ENCODE measurements at places on chromosomes 16 and 17.

- no peak for DNase-seq
Measured at GRCh38 chr17:16438173-16438556, 22.8 kb downstream of the TRPV2 start.

DNA sequence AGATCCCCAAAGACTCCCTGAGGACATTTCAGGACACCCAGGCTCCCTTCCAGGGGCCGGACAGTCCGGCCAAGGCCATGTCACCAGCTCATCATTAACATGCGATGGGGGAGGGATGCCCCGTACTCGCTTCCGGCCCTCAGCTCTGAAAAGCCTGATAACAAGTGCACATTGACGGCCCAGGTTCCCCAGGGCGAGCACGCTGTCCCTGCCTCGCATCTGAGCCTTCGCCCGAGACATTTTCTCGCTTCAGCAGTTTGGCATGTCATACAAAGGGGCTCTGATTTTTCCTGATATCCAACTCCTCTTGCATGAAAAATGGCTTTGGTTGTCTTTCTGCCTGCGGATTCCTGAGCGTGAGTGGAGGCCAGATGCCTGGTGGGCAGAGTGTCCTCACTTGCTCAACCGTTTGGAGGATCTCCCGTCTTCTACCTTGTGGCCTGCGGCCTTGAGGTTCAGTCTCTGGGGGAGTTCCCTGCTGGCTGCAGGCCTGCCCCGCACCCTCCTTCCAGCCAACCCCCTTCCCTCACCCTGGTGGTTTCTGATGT lies 14.1 kb downstream of the CACNG4 start:
- no peak for DNase-seq

- DNase-seq, result no peak
Measured at GRCh38 chr16:87538594-87538993, 45.8 kb upstream of the ZCCHC14 start.

DNA sequence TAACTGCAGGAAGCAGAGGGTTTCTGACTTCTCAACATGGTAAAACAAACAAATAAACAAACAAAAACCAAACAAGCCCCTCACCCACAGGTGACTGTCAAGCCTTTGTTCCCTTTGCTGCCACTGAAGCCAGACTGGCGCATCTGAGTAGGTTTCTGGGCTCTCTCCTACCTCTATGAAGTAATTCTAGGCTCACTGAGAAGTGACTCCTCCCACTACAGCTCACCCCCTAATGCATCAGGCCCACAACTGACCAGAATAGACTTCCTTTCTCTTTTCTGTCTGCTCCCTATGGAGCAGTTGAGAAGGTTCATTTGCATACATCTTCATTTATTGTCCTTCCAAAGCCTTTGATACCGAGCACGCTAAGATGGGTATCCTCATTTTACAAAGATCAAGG lies 77.0 kb upstream of the CCL2 start:
- no peak for DNase-seq

DNA sequence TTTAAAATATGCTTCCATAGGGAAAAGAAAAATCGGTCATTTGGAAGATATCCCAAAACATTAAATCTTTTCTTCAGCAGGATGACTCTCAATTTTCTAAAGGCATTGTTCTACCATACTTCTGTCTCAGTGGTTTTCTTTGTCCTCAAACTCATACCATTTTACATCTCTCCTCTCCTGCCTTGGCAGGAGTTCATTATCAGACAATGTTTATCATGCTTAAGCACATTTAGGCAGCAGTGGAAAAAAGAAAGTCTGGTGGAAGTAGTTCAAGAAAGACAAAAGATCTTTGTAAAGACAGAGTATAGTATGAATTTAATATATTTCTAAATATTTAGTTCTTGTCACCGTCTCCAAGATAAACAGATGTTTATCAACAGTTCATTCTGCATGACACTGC lies 68.2 kb downstream of the CDK12 start:
- no peak for DNase-seq

DNA sequence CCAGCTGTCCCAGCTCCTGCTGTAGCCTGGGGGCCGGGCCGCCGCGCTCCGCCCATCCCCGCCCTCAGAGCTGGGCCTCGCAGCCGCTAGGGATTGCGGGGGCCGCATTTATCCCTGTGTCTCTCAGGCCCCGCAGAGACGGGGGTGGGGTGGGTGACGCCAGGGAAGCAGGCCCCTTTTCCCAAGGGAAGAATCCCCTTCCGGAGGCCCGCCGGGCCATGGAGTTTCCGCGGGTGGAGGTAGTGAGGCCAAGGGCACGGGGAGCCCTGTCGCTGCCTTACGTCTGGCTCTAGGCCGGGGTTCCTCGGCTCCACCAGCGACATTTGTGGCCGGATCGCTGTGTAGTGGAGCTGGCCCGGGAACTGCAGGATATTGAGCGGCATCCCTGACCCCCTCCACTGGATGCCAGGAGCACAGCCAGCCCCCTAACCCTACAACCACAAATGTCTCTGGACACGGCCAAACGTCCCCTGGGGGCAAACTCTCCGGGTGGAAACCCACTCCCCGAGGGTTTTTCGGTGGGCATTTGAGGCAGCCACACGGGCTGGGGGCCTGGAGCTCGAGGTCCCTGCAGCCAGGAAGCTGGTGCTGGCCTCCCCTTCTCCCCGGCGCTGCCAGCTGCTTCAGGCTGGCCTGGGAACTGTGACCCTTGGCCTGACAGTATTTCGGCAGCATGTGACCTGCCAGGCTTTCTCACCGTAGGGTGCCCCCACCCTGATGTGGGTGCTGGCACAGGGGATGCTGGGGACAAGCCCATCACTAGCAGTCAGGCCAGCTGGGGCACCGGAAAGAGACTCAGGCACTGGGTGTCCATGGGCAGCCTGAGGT lies 12.0 kb upstream of the CD300A start:
- DNase-seq, result peak; percentile 82

- DNase-seq, result no peak
Measured at GRCh38 chr17:72268431-72268830, 147.6 kb downstream of the SOX9 start.

DNA sequence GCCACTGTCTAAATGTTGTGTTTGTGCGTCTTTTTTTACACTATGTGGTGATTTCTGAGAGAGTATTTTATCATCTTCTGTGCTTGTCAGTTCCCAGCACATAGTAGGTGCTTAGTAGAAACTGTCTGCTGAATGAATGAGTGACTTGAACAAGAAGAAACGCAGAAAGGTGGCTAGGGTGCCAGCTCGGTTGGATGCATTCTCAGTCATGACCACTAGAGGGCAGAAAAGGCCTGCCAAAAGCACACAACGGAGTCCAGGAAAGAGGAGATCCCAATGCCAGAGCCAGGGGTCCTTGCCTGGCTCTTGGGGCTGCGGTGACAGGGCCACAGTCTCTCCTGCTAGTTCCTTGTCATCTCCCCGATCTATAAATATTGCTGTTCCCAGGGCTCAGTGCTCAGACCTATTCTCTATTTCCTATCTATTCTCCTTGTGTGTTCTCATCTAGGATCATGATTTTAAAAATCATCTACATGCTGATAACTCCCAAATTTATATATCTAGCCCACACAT lies 57.3 kb upstream of the CCL1 start:
- peak; percentile 59 for DNase-seq

- DNase-seq, result no peak
Measured at GRCh38 chr16:14509055-14509454, 121.0 kb downstream of the PARN start.

DNA sequence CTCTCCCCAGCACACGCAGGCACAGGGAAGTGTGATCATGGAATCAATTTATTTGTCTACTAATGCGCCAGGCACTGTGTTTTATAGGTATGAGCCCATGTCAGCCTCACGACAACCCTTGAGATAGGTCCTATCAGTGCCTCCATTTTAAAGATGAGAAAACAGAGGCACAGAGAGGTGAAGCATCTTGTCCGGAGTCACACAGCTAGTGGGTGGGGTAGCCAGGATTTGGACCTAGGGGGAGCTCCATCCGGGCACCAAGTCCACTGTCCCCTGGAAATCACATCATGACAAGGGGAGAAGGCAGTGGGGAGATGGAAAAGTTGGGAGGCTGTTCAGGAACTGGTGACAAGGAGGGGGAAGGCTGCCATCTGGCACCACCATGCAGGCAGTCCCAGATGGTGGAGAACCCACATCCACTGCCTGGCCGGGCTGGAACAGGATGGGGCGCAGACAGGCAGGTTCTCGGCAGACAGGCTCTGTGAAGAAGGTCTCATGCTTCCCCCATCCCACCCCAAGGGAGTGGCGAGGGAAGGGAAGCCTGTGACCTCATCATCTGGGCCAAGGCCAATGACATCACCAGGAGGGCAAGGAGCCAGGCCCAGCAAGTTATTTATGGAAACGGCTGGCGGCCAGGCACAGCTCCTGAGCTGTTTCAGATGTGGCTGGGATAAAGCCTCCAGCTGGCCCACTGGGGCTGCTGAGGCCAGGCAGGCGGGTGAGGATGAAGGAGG lies 126.0 kb upstream of the SDK2 start:
- DNase-seq, result no peak

- DNase-seq, result no peak
Measured at GRCh38 chr17:31002047-31002446, 31.2 kb downstream of the RNF135 start.

All from activated T-cell treated with anti-CD3 and anti-CD28 coated beads, Interleukin-2, amount 50 U/mL, for 72 hours (primary cell).